ENCODE measurements at places on chromosomes 13 and 19.

- DNase-seq = no peak
Measured at GRCh38 chr13:40329781-40330485, 336.5 kb downstream of the FOXO1 start.

GRCh38 chr19:42198676-42199439 is 18.6 kb downstream of the DEDD2 start:
- peak; percentile 55 for DNase-seq

GRCh38 chr13:40438022-40438680 is 228.3 kb downstream of the FOXO1 start:
- no peak for DNase-seq

GRCh38 chr13:49985129-49985528 is 11.7 kb upstream of the TRIM13 start:
- no peak for DNase-seq

- no peak for DNase-seq
Measured at GRCh38 chr19:3964256-3965194, 6.4 kb downstream of the DAPK3 start.

- DNase-seq = no peak
Measured at GRCh38 chr13:21202767-21203531, 26.5 kb downstream of the MRPL57 start.

GRCh38 chr13:60275208-60275607 is 111.5 kb upstream of the DIAPH3 start:
- no peak for DNase-seq

DNA sequence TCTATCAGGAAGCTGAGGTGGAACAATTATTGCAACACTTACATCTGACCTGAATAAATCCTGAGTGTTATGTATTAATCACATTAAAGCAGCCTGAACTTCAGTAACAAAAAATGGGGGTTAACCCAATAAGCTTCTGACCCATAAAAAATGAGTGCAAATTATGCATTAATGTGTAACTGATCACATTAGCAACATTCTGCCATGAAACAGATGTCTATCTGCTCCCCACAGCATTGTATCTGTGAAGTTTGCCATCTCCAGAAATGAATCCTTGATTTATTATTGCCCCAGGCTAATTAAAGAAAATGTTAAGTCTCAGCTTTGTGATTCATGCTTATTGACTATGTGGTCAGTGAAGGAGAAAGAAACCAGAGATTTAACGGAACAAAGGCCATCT is 304.9 kb downstream of the PCDH20 start:
- no peak for DNase-seq

DNA sequence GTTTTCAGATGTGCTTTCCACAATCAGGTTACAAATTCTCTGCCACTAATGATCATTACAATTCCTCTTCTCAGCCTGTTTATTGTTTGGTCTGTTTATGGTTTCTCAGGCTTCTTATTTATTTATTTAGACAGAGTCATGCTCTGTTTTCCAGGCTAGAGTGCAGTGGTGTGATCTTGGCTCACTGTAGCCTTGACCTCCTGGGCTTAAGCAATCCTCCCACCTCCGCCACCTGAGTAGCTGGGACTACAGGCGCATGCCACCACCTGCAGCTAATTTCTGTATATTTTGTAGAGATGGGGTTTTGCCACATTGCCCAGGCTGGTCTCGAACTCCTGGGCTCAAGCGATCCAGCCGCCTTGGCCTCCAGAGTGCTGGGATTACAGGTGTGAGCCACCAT is 2.1 kb upstream of the ZSCAN5A start:
- no peak for DNase-seq

DNA sequence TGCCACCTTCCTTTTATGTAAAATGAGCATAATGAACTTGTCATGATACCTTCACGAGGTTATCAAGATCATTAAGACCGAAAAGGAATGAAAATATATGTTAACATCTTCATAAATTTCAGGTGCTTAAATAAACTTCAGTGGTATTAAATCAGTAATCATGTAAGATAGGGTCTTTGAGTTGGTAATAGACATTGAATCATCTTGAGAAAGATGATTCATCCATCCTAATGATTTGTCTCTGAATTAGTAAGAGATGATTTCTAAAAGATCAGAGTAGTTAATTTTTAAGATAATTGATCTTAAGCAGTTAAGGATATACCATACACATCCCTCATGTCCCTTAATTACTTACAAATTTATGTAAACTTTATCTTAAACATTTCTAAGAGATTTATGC is 52.0 kb downstream of the COG3 start:
- DNase-seq = no peak

DNA sequence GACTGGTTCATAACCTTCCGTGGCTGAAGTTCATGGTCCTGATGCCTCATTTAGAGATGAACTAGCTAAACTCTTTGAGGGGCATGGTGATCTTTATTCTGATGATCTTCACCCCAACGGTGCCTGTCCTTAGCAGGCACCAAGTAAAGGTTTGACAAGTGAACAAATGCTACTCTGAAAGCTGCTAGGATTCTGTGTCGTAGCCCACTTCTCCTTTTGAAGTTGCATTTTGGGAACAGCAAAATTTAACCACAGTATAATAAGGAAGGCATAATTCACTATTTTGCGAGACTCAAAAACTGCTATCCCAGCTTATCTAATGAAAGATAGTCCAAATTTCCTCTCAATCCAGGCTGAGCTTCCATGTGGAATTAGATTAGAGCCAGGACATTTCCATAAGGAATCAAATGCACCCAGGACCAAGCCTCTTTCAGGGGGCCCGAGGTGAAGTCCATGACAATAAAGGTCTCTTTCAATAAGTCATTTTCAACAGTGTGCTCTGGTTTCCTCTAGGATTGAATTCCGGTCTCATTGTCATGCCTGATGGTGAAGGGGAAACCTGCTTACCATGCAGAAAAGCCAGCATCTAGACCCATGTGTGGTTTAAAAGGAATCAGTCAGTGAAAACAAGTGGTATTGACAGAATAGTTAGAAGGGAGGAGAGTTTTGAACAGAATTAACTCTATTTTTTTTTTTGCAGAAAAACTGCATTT is 23.1 kb downstream of the SIAH3 start:
- no peak for DNase-seq

- DNase-seq = no peak
Measured at GRCh38 chr13:34408640-34409039, 533.4 kb upstream of the NBEA start.

GRCh38 chr19:8607386-8607785 is 3.1 kb downstream of the ADAMTS10 start:
- DNase-seq = no peak

DNA sequence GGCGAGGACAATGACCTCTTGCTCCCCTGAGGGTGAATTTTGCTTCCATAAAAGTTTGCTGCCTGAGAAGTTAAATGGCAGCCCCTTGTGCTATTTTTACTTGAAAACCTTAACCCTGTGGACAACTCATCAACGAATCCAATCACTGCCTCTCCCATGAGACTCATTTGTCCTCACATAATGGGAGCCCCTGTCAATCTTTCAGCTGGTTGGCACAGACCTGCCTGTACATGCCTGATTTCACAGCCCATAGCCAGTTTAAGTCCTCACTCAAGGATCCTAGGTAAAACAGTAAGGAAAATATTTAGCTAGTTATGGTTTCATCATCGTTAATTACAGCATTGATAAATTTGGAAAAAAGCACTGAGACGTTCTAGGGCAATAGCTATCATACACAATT is 207.4 kb downstream of the NHLRC3 start:
- no peak for DNase-seq

DNA sequence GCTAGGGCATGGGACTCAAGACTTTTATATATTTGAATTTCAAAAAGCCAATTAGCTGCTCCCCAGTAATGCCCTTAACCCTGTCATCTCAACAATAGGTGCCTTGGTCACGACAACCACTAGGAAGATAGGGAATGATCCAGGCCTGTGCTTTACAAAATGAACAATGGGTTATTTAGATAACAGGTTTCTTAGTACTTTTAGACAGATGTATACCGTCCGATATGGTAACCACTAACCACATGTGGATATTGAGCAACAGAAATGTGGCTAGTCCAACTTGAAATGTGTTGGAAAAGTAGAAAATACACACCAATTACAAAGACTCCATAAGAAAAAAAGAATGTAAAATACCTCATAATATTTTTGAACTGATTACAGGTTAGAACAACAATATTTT is 201.2 kb downstream of the LHFPL6 start:
- no peak for DNase-seq

- DNase-seq = no peak
Measured at GRCh38 chr19:9863759-9864158, 28.6 kb downstream of the PIN1 start.

DNA sequence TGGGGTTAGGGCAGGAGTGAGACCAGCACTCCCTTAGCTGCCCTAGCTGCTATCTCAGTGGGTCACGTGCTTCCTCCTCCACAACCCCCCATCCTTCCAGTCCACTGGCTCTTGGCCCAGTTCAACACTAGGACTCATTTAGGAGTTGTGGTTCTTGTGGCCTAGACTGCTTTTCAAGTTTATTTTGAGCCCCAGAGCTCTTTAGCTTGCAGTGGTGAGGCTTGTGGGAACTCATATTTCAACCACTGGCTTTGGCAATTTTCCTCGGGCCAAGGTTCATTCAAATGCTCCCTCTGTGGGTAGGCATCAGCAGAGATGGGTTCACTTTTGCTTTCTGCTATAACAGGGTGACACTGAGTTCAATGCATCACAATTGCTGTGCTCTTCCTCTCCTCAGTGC is 436.2 kb upstream of the SLITRK5 start:
- DNase-seq = no peak

DNA sequence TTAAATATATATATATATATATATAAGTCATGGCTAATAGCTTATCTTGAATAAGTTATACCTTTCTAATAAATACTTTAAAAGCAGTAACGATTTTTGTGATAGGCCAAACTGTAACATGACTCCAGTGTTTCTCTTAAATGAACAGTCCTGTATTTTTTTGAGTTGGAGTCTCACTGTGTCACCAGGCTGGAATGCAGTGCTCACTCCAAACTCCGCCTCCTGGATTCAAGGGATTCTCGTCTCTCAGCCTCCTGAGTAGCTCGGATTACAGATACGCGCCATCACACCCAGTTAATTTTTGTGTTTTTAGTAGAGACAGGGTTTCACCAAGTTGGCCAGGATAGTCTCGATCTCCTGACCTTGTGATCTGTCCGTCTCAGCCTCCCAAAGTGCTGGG is 814.2 kb upstream of the SLITRK5 start:
- no peak for DNase-seq

DNA sequence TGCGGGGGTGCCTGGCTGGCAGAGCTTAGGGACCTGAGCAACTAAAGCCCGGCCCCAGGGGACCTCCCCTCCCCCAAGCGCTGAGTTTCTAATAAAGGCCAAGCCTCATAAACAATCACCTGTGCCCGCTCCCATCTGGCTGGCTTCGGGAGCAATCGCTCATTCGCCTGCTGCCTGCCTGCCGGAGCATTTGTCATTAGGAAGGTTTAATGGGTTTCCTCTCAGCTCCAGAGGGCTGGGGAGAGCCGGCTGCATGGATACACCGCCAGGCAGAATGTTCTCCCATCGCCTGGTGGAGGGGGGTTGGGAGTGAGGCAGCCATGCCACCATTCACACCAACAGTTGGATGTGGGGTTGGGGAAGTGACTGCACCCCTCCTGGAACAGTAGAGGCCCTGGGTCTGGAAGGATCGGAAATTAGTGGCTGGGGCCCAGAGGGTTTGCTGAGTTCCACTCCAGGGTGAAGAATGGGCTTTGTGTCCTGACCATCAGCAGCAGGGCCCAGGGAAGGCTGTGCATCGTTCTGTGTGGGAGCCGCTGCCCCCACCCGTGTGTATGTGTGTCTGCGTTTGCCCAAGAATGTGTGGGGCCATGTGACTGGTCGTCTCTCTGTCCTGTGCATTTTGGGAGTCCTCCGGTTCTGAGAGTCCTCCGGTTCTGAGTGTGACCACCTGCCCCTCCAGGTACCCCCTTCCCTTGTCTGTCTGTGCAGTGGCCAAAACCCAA is 15.3 kb downstream of the PIN1 start:
- DNase-seq = no peak

GRCh38 chr19:40512473-40513344 is 45.9 kb downstream of the SPTBN4 start:
- no peak for DNase-seq

DNA sequence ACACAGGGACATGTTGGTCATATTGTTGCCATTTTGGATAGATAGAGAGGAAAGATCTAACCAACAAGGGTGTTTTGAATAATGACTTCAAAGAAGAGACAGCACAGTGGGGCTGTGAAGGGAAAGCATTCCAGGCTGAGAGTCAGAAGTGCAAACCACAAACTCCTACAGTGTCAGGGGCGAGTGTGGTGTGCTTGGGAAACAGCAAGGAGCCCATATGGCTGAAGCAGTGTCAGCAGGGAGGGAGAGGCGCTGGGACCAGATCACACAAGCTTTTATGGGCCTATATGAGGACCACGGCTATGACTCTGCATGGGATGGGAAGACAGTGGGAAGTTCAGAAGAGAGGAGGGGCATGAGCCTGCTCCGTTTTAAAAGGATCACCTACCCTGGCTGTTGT is 166.4 kb downstream of the MYO16 start:
- DNase-seq = no peak

DNA sequence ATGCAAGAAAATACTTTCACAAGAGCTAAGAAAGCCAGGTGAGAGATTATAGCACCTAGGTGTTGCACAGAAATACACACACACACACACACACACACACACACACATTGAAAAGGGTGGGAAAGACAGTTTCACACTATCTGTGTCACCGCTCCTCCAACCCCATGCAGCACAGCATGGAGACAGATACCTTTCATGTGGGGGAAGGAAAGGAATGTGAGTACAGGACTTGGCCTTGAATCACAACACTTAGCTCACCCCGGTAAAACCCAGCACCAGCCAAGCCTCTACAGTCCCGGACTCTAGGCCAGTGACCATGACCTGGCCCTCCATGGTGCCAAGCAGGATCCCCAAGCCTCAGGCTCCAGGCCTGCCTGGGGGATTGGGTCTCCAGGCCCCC is 462.0 kb upstream of the SPRY2 start:
- DNase-seq = no peak

DNA sequence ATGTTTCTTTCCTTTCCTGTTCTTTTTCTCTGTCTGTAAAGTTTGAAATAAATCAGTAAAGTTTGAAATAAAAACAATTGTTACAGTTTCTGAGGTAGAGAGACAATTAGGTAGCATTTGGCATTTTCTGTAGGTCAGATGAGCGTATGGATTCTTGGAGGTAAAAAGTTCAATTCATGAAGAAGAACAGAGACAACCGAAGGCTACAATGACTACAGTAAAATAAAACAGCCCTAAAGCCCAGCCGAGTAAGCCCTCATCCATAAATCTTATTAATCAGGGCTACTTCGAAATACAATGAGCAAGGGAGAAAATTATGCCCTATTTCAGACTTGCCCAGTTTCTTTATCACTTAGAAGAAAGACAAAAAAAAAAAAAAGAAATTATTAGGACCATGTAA is 941.9 kb upstream of the SLC10A2 start:
- DNase-seq = no peak

GRCh38 chr13:47109028-47109427 is 212.2 kb upstream of the HTR2A start:
- no peak for DNase-seq

DNA sequence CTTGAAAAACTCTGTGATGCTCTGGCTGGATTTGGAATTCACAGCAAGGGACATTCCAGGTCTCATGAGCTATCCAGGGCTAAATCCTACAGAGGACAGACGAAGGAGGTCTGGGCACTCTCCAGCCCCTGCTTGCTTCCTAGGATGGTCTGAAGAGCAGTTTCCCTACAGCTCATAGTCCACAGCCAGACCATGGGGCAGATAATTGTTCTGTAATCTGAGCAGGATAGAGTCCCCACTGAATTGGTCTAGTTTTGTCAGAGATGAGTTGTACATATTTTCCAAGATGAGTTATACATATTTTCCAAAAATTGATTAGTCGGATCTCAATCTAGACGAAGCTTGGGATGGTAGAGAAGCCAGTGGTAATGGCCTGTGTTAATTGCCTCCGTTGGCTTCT is 75.6 kb downstream of the C13orf42 start:
- DNase-seq = no peak

- no peak for DNase-seq
Measured at GRCh38 chr13:45627656-45628055, 12.1 kb upstream of the ERICH6B start.

All from activated CD4-positive, CD25-positive, alpha-beta regulatory T cell treated with anti-CD3 and anti-CD28 coated beads, Interleukin-2, amount 50 U/mL, for 72 hours (primary cell).